Naive thymus-derived CD4-positive, alpha-beta T cell (primary cell): ENCODE measurements at places on chromosomes 2 and 18. TPM values are rescaled to one million over a fixed set of nuclear protein-coding genes. Genes with fewer than 3 reads are reported as not detected.

GRCh38 chr2:165068487-165068757 is 113.1 kb upstream of the SLC38A11 start:
- no peak overlapping the region for H3K27ac ChIP-seq
- H3K36me3 ChIP-seq = no peaks in the 10 kb centered on the region
- H3K27me3 ChIP-seq = no peaks in the 10 kb centered on the region
- H3K4me1 ChIP-seq = no peaks in the 10 kb centered on the region

- H3K27me3 ChIP-seq = no peaks in the 10 kb centered on the region
- no peak for DNase-seq
- H3K36me3 ChIP-seq = no peaks in the 10 kb centered on the region
Observed at GRCh38 chr2:210389856-210390255, 74.9 kb upstream of the MYL1 start.

Gene HRH4
- not detected for polyA plus RNA-seq

Gene WDCP
- 9.4 TPM for polyA plus RNA-seq

Gene UNC50
- 59.2 TPM for polyA plus RNA-seq

Gene BOLL
- polyA plus RNA-seq = 0.08 TPM

DNA sequence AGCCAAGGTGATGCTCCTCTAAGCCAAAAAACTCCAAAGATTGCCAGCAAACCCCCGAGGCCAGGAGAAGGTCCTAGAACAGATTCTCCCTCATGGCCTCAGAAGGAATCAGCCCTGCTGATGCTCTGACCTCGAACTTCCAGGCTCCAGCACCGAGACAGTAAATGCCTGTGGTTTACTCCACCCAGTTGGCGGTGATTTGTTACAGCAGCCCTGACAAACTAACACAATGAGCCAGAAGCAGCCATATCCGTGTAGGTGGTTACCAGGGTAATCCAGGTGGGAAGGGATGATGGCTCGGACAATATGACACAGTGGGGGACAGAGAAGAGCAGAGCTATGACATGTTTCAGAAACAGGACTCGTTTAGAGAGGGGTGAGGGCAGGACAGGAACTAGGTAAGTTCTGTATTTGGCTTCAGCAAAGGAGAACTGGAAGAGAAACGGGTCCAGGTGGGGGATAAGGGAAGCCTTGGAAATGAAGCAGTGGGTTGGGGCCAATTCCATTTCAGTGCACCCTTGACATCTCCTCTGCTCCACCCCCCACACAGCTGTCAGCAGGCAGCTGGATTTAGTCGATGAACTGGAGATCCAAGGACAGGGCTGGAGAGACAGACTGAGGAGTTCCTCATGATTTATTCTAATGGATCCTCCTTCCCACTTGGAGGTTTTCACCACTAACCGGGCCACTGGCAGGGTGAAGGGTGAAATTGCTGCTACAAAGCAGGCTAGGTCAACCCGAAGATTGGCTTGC is 179.7 kb upstream of the SH3BP4 start:
- H3K27ac ChIP-seq = no peak overlapping the region
- no peak for DNase-seq
- H3K4me3 ChIP-seq = no peak overlapping the region
- no peaks in the 10 kb centered on the region for H3K4me1 ChIP-seq

GRCh38 chr18:24683925-24684324 is 223.5 kb downstream of the HRH4 start:
- no peak overlapping the region for H3K4me3 ChIP-seq
- no peaks in the 10 kb centered on the region for H3K36me3 ChIP-seq
- no peaks in the 10 kb centered on the region for H3K27me3 ChIP-seq
- DNase-seq = no peak

GRCh38 chr2:45941531-45942236 is 290.2 kb downstream of the PRKCE start:
- no peaks in the 10 kb centered on the region for H3K36me3 ChIP-seq

Gene TRPM8
- not detected for polyA plus RNA-seq

DNA sequence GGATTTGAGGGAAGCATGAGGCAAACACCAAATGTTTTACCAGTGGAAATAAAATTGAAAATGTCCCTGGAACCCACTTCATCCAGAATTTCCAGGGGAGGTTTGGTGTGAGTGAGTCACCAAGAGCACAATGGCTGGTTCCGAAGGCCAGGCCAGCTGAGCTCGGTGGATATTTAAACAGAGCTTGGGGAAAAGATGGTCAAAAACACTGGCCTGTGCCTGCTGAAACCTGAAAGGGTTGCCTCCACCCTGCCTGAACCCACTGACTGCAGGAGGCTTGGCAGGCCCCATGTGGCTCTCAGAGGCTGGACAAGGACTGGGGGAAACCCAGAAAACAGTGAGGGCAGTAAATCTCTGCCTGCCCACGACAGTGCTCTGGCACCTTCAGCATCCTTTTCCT is 93.9 kb downstream of the TTC32 start:
- H3K27ac ChIP-seq = no peak overlapping the region
- H3K36me3 ChIP-seq = no peaks in the 10 kb centered on the region
- H3K4me3 ChIP-seq = no peak overlapping the region
- no peak for DNase-seq

DNA sequence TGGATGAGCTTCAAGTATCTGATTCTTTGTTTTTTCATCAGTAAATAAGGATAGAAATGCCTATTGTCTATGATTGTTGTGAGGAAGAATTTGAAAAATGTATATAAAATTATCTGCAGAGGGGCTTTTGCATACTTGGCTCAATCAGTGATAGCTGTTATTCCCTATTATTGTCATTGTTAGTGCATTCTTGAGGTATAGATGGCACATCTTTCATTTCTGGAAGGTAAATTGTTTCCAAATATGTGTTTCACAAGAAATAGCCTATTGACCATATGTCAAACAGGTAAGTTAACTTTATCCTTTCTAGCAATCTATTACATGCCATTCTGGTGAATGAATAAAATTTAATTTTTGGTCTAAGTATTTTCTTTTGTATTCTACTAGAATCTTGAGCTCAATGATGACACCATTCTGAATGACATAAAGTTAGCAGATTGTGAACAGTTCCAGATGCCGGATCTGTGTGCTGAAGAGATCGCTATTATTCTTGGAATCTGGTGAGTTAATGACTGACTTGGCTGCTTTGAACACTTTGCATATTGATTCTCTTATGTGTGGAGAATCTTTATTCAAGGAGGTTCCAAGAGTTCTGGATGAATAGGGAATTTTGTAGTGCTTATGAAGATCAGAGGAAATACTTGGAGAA is 44.2 kb downstream of the TTC27 start:
- H3K27me3 ChIP-seq = no peaks in the 10 kb centered on the region
- no peaks in the 10 kb centered on the region for H3K36me3 ChIP-seq
- no peak for DNase-seq
- H3K27ac ChIP-seq = no peak overlapping the region
- no peaks in the 10 kb centered on the region for H3K4me1 ChIP-seq

Gene ASPRV1
- polyA plus RNA-seq = 0.91 TPM

Gene PROM2
- polyA plus RNA-seq = not detected

DNA sequence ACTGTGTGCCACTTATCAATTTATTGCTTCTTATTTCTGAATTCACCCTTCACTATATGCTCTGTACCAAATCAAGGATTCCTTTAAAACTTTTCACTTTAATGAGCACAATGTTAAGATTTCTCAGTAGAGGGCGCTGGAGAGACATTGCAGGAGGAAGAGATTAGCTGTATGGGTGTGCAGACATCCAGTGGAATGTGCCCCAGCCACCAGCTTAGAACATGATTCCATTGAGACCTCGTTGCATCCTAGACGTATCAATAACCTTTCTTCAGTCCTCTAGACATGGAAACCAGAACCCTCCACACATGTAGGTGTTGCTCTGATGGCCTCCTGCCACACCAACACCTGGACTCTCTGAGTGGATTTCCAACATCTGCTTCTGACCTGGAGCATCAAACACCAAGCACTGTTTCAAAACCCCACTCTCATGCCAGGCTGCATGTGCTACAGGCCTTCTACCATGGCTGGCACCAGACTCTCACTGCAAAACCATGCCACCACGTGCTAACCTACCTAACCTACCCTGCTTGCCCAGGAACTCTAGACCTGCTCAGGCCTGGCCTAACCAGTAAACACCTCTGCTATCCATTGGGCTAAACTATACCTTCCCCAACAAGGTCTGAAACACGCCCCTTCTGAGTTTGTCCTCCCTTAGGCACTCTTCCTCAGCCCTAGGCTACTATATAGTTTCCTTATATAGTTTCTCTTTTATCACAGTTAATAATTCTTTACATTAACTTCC is 633.2 kb upstream of the PKDCC start:
- H3K27me3 ChIP-seq = no peaks in the 10 kb centered on the region
- no peak for DNase-seq
- H3K36me3 ChIP-seq = no peaks in the 10 kb centered on the region
- H3K4me1 ChIP-seq = no peaks in the 10 kb centered on the region

DNA sequence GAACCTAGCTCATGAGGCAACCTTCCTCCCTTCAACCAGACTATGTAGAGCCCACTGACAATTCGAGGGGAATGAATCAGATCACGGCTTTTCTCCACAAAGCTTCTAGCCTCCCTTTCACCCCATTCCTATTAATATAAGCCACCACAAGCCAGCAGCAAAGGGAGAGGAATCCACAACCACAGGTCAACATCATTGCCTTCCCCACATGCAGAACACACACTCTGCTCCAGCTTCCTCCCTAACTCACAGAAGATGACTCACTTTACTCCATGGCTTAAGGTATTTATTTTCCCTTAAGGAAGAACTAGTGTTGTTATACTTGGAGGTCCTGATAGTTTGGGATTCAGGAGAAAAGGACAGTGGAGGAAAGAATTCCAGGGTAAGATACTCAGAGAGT is 272.2 kb downstream of the C1D start:
- H3K4me3 ChIP-seq = no peak overlapping the region
- H3K27ac ChIP-seq = no peak overlapping the region
- no peaks in the 10 kb centered on the region for H3K4me1 ChIP-seq
- no peaks in the 10 kb centered on the region for H3K36me3 ChIP-seq
- no peak for DNase-seq

DNA sequence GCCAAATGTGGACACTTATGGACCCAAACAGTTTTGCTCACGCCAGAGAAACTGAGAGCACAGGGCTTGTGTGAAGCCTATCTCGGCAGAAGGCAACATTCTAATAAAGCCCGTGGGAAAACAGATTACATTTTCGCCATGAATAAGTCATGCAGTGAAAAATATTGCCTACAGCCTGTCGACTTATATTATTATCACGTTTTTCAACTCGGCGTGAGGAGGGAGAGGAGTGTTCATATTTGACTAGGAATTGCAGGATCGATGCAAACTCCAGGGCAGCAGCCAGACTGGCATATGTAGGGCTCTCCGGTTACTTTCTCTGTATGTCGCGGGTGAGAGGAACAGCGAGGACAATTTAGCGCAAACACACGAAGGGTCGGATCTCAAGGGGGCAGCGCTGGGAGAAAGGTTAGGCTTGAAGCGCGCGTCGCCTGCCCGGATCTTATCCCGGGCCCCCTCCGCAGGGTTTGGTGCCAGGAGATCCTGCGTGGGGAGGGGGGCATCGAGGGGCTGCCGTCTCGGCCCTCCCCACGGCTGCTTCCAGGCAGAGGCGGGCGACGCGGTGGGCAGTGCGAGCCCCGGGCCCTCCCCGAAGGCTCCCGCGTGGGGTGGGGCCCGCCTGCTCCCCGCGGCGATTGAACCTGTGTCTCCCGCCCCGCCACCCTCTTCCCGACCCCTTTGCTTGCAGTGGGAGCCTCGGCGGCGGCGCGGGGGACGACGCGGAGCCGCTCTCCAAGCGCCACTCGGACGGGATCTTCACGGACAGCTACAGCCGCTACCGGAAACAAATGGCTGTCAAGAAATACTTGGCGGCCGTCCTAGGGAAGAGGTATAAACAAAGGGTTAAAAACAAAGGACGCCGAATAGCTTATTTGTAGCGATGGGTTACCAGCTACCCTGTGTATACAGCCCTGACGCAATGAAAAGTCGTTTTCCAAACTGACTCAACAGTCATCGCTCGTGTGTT is 4.4 kb downstream of the ADCYAP1 start:
- peaks cover 5% of the 10 kb centered on the region for H3K4me1 ChIP-seq
- H3K36me3 ChIP-seq = no peaks in the 10 kb centered on the region
- H3K27ac ChIP-seq = no peak overlapping the region
- DNase-seq = no peak

GRCh38 chr2:152743002-152743401 is 24.6 kb downstream of the ARL6IP6 start:
- no peak overlapping the region for H3K27ac ChIP-seq
- no peak overlapping the region for H3K4me3 ChIP-seq
- no peaks in the 10 kb centered on the region for H3K36me3 ChIP-seq
- DNase-seq = no peak

- H3K36me3 ChIP-seq = no peaks in the 10 kb centered on the region
- no peaks in the 10 kb centered on the region for H3K27me3 ChIP-seq
- no peak overlapping the region for H3K27ac ChIP-seq
- no peak overlapping the region for H3K4me3 ChIP-seq
Observed at GRCh38 chr2:1778566-1778965, 34.3 kb upstream of the PXDN start.

Gene MALL
- polyA plus RNA-seq = not detected

Gene DYNAP
- not detected for polyA plus RNA-seq

DNA sequence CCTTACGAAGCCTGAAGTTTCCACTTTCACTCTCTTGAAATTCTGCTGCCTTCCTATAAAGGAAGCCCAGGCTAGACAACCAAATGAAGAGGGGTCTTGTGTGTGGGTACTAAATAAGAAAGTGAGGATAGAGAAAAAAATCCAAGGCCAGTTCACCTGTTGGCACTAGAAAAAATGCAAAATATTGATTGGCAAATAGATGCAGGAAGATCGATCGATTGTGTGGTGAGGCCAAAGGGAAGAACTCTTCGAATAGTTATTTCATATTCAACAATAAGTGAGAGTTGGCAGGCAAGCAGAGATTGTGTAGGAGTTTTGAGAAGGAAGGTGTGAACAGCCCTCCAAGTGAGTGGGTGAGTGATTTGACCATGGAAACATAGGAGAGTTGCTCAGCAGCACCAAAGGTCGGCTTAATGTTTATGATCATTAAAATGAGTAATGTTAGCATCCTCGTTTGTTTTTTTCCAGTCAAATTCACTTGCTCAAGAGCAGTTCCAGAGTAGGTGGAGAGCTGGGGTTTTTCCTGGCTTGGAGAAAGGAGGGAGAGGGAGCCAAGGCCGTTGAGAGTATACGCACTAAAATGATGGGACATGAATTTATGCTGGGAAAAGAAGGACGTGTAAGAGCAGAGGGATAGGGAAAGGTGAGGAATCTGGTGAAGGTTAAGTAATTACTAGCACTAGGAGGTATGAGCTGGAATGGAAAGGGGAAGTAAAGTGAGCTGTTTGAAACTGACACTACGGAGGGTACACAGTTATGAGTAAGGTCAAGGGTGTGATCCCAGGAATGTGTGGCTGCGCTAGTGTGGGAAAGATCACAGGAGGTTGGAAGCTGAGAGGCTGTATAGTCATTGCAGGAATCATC is 1.1 kb upstream of the NAPG start:
- peaks cover 4% of the 10 kb centered on the region for H3K4me1 ChIP-seq
- DNase-seq = no peak
- peak overlapping the region; percentile 76 for H3K27ac ChIP-seq
- no peaks in the 10 kb centered on the region for H3K36me3 ChIP-seq
- peak overlapping the region; percentile 93 for H3K4me3 ChIP-seq

Gene PID1
- 0.07 TPM for polyA plus RNA-seq

GRCh38 chr2:205613970-205614559 is 68.2 kb upstream of the NRP2 start:
- no peak for DNase-seq
- H3K4me1 ChIP-seq = no peaks in the 10 kb centered on the region
- no peaks in the 10 kb centered on the region for H3K36me3 ChIP-seq
- H3K27me3 ChIP-seq = no peaks in the 10 kb centered on the region
- H3K27ac ChIP-seq = no peak overlapping the region

Gene DES
- not detected for polyA plus RNA-seq

GRCh38 chr2:9805435-9806297 is 37.6 kb upstream of the TAF1B start:
- H3K27ac ChIP-seq = no peak overlapping the region
- DNase-seq = no peak
